ENCODE measurements at places on chromosomes 12 and 14.

- DNase-seq = no peak
Observed at GRCh38 chr14:104352493-104353220, 214.3 kb downstream of the KIF26A start.

DNA sequence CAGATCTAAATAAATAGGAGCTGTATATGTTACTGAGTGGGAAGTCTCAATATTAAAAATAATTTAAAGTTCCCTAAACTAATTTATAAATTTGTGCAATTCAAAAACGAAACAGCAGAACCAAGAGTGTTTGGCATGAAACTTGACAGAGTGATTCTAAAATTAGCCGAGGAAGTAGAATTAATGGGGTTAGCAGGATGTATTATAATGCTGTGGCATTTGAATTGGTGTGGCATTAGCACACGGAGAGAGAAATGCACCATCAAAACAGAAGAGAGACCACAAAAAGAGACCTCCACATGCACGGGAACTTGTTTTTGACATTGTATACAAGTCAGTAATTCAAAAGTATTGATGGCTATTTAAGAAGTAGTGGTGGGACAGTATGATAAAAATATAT lies 366.0 kb upstream of the RGS6 start:
- no peak for DNase-seq

DNA sequence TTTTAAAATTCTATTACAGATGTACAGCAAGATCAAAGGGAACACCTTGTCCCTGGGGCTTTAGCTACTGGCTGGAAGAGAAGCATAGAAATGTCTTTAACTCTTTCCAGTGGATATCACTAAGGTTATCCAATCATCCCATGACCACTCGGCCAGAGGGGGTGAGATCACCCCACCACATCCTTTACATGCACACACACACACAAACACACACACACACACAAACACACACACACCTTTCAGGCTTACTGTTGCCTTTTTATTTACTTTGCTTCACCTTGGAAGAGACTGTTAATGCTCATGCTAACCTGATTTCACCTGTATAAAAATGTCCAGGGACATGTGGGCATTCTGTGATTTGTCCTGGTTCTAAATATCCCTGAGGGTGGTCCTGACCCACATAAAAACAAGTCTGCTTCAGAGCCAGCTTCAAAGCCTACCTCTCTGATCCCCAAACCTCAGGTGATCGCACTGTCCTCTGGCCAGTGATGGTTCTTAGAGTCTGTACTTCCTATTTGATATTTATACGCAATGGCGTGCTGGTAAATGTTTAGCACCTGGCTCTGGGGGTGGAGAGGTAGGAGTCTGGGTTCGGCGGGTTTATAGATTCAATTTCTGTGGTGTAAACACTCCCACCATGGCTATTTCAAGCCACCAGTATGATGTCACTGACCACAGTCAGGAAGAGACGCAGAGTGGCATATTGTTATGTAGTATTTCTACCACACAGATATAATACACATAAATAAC lies 166.1 kb upstream of the EEA1 start:
- DNase-seq = no peak

DNA sequence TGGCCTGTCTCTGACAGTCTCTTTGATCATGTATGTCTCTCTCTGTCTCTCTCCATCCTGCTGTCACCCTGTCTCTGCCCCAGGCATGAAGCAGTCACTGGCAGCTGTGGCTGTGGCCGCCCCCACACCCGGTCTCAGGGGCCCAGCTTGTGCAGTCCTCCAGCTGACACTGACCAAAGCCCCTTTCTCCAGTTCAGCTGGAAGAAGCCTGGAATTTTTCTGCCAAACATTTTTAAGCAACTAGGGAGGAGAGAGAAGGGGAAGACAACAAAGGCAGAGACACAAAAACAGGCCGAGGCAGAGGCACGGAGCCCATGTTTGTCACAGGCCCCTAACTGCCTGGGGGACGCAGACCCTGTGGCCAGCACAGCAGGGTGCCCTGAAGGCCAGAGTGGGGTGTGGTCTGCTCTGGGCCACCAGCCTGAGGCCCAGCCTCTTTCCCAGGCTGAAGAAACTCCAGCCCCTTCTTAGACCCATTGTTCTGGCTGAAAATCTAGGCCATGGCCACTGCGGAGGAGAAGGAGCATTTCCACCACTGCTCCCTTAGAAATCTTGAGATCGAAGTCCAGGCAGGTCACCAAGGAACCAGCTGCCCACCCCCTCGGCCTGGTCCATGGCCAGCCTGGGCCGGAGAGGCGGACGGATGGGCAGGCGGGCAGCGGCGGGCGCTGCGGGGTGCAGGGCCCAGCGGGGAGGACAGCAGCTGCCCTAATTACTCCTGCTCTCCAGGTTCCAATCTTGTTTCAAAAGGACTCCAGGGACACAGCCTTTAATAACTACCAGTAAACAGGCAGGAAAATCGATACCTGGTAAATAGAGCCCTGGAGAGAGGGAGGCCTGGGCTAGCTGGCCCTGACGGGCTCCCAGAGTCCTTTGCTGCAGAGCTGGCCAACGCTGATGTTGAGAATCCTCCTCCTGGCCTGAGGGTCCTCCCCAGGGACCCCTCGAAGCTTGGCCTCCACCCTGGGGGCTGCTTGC lies 14.9 kb downstream of the DTX1 start:
- no peak for DNase-seq

DNA sequence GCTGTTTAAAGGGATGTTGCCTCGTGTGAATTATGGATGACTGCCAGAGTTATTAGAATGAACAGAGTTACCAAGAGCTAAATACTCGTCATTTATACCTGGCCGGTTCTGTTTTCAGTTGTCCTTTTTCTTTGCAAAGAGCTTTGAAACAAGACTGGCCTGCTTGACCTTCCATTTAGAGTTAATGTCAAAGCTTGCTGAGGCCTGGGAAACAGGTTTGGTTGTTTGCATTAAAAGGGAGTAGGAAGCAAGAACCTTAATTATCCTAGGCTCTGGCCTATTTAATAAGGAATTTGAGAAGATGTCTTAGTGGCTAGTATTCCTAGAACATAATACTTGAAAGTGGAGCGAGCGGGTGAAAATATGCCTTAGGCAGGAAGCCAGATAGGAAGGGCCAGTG lies 233.3 kb downstream of the CACNA1C start:
- no peak for DNase-seq

GRCh38 chr12:19431407-19432308 lies 7.6 kb upstream of the AEBP2 start:
- DNase-seq = no peak

- no peak for DNase-seq
Observed at GRCh38 chr12:122987086-122987951, 6.8 kb downstream of the ARL6IP4 start.

DNA sequence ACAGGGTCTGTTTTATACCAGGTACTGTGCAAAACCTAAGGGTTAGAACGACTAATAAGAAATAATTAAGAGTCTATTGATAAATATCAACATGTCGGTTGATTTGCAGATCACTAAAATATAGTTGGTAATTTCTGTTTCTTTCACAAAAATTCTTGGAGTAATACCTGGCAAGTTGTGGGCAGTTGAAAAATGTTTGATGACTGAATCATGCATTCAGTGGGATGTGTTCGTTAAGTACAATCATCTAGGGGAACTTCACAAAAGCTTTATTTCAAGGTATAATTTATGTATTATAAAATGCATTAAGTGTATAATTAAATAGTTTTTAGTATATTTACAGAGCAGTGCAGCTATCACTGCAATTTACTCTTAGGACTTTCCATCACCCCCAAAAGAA lies 120.0 kb downstream of the KCNA5 start:
- DNase-seq = no peak

GRCh38 chr12:49188201-49188915 lies 522 bp downstream of the TUBA1A start:
- DNase-seq = peak; percentile 49

GRCh38 chr12:2857576-2857975 lies 737 bp upstream of the TEX52 start:
- DNase-seq = no peak

GRCh38 chr14:102050625-102051024 lies 36.2 kb downstream of the HSP90AA1 start:
- no peak for DNase-seq

DNA sequence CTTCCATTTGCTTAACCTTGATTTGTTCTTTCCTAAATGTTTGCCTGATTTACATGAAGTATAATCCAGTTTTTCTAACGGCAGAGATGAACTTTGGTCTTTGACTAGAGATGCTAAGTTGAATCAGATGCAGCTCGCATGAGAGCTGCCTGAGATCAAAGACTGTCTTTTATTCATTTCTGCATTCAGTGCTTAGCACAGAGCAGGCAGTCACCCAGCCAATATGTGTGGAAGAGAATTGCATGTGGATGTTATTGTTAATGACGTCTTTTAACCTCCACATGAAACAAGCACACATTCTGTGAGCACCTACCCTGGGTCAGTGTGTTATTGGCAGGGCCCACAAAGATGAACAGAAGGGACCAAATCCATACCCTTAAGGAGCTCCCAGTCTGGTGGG lies 99.2 kb downstream of the SLC5A8 start:
- DNase-seq = no peak

DNA sequence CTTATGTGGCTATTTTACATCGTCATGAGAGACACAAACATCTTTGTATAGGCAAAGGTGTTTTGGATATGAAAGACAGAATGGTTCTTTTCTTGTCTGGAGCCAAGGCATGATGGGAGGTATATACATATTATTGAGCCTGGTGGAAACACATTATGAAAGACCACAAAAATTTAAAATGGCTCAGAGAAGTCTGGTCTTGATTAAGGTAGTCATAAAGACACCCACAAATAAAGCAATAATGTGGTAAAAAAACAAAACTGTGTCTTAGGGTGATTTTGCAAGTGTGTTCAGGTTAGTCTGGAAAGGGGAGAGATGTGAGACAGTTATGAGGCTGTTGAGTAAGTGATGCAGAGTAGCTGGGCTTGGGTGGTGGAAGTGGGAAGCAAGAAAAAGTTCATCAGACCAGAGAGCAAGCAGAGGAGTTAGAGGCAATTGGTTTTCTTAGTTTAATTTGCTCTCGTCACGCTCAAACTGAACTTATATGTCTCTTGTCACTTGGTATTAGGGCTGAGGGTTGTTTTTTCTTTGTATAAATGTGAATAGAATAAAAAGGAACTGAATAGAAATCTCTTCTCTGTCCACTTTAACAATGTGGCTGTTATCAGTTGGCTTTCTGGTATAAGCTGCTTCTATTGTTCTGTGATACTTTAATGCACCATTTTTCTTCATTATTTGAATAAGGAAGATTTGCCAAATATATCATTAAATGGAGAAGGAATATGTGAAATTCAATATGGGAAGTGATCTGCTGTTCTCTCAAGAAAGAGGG lies 115.0 kb downstream of the AKAP6 start:
- no peak for DNase-seq

GRCh38 chr12:118357257-118358007 lies 15.3 kb downstream of the TAOK3 start:
- DNase-seq = no peak

DNA sequence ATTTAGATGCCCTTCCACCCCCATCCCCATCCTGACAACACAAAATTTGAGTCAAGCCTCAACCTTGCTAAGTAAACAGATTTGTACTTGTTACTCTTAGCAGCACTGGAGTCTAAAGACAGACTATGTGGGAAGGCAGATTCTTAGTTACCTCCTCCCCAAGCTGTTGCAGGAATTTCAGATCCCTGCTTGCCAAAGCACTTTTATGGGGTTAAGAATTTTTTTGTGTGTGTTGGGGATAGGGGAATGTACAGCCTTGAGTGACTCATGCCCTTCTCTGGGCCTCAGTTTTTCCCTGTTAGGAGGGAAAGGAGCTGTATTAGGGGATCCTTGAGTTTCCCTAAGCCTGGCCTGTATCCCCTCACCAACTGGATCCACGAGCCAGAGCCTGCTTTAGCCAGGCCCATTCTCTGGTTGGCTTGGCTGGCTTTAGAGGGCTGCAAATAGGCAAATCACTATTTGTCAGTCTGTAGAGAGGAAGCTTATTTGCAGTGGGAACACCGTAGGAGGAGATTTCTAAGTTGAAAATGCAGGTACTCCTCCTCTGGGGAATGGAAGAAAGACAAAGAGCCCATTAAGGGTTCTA lies 27.7 kb upstream of the RNU6-8 start:
- no peak for DNase-seq

GRCh38 chr14:105068818-105069217 lies 3.6 kb upstream of the GPR132 start:
- no peak for DNase-seq

Data from stimulated activated CD8-positive, alpha-beta memory T cell treated with anti-CD3 and anti-CD28 coated beads, Interleukin-15, amount 100 ng/mL, for 1 hour (primary cell).